GM23248 (cell line): ENCODE measurements at places on chromosomes 3 and 15. TPM values are rescaled to one million over a fixed set of nuclear protein-coding genes. Genes with fewer than 3 reads are reported as not detected.
A peak's percentile ranks its signal among the peaks of the same experiment; 100 is the strongest.

GRCh38 chr3:115633467-115633866 is 10.2 kb downstream of the GAP43 start:
- no peak for DNase-seq

The ROPN1 gene
- not detected in 2 replicates for total RNA-seq

DNA sequence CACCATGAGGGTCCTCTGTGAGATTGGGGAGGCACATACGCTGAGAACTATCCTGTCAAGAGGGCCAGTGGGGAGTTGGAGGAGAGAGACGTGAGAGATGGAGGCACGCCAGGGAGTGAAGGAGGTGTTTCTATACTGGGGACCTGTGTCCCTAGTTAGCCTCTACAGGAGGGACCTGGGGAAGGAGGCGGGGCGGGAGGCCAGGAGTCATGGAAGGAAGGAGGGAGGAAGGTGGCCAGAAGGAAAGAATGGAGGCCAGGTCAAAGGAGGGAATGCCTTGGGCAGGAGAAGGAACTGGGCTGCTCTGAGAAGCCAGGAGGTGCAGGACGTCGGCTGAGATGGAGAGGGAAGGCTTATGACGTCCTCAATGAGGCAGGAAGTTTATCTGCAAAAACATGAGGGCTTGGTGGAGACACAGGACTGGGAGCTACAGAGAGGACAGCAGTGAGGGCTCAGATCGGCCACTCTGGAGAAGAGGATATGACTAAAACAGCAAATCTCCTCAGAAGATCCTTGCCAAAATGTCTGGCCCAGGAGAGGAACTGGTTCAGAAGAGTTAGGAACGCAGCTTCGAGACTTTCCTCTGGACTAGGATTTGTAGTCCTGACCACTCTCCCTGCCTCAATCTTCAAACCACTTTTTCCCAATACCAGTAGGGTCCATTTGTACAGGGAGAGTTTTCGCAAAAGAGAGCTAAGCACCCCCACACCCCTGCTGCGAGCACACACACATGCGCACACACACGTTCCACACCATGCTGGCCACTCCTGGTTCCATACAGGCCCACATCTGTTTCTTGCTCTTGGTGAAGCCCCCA is 59.9 kb downstream of the ADCY5 start:
- DNase-seq = peak; percentile 6

The PPCDC gene
- 11.3 and 20.0 TPM in 2 replicates for total RNA-seq

- no peak for DNase-seq
Observed at GRCh38 chr3:111812701-111813100, 46.4 kb upstream of the PHLDB2 start.

DNA sequence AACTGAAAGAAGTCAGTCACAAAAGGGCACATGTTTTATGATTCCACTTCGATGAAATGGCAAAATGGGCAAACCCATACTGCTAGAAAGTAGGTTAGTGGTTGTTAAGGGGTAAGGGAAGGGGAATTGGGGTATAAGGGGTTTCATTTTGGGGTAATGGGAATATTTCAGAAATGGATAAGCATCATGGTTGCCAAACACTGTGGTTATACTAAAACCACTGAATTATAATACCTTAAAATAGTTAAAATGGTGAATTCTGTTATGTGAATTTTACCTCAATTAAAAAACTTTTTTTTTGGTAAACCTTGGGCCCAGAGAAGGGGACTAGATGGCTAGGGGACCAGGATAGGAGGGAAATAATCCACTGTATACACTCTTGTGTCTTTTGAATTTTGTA is 52.3 kb upstream of the BHLHE40 start:
- DNase-seq = no peak

GRCh38 chr3:12782172-12782815 is 14.2 kb upstream of the CAND2 start:
- no peak for DNase-seq

DNA sequence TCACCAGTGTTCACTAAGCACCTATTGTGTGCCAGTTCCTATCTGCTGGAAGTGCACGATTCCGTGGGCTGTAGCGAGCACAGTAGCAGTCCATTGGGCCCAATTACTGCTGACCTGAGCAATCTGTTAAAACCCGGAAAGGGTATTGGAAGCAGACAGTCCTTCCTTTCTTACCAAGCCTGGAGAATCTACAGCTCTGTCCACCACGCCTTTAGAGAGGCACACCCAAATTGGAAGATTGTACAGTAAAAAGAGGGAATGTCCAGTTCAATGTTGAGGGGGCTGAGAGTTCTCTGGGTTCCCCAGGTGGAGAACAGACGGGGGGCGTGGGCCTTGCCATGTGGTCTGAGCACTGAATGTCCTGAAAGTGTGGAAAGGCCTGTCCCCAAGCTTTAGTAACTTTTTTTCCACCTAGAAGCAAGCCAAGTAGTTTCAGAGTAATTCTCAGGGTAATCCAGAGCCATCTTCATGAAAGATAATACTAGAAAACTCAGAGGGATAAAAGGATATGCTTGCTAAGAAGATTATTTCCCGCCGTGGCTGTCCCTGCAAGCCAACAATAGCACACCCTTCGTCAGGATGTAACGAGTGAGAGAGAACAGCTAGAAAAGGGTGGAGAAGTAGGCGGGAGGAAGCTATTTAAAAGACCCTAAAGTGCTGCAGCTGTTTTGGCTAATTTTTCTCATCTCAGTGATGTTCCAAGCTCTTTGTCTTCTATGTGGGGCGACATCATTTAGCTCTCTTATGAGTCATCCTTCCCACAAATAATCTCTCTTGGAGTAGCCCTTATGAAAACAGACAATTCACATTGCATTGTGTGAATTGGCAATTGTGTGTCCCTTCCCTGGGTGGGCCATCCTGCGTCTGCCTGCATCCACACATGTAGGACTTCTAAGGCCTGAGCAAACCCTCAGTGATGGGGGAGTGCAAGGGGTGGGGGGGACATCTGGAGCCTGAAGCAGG is 181.0 kb downstream of the ATG7 start:
- peak; percentile 80 for DNase-seq
